T-helper 2 cell (primary cell): ENCODE measurements at places on chromosomes 4 and X.

- DNase-seq: no peak
Observed at GRCh38 chr4:8090312-8090711, 68.3 kb downstream of the ABLIM2 start.

- no peak for DNase-seq
Observed at GRCh38 chr4:112975567-112976355, 73.7 kb upstream of the ANK2 start.

DNA sequence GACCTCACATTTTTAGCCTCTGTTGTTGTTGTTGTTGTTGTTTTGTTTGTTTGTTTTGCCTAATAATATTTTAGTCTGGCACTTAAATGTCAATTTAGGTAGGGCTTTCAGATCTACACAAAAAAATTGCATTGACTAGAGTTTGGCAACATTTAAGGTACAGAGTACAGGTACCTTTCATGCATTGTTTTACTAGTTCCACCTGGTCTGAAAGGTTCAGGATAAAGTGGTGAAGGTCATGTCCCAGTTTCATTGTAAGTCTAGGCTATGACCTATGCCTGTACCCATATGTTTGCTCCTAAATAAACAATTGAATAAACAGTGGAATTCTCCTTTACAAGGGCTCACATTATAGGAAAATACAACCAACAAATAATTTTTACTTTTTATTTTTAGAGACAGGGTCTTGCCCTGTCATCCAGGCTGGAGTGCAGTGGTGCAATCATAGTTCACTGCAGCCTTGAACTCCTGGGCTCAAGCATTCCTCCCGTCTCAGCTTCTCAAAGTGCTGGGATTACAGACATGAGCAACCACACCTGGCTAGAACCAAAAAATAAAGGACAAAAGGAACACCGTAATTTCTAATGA, 13.8 kb downstream of the RNF128 start:
- no peak for DNase-seq

DNA sequence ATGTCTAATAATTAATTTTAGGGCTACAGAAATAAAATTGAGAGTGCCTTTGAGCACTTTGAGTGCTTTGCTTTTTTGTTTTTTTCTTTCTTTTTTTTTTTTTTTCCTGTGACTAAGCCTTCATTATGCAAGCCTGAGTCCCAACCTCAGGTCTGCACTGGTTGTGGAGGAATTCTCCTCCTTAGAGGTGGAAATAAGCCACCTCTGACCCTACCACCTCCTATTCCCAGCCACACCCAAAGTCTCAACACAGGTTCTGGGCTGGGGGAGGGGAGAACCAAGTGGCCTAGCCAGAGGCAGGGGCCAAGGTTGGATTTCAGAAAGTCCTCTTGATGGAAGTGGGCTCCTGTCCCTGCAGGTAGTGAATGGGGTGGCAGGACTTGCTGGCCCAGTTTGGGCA, 180.2 kb downstream of the ARAP2 start:
- no peak for DNase-seq

GRCh38 chr4:1621526-1621925, 62.6 kb downstream of the FAM53A start:
- no peak for DNase-seq

GRCh38 chr4:76708971-76709771, 188.8 kb downstream of the SOWAHB start:
- DNase-seq: no peak

GRCh38 chr4:94463771-94464170, 12.0 kb downstream of the PDLIM5 start:
- DNase-seq: no peak

GRCh38 chr4:169668069-169668721, 47.8 kb downstream of the CLCN3 start:
- DNase-seq: no peak

DNA sequence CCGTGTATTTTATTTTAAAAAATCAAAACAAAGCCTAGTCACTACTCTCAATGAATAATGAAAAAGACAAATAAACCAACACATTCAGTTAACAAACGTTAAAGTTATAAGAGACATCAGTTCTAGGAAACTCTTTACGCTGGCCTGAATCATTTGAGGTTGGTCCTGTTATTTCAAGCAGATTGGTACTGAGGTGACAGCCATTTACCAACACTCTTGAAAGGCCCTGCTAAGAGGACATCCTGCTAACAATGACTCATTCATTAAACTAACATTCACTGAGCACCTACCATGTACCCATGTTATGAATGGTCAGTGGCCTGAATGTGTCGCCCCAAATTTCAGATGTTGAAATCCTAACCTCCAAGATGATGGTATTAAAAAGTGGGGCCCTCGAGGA, 57.1 kb upstream of the ADGRG2 start:
- no peak for DNase-seq

DNA sequence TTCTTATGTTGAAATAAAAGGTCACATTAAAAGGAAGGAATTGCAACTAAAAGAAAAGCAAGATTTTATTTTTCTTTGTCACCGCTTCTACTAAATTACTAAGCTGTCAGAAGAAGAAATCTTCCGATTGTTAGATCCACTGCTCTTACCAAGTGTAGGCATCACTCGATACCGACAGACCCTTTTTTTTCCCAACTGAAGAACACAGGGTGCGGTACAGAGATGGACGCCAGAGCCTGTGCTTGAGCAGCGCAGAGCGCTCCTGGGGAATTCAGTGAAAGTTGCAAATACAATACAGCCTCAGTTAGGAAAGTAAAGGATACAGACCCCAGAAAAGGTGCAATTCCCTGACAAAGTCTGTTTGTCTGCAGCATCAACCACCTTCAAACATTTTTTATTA, 94.9 kb upstream of the WDR17 start:
- no peak for DNase-seq

DNA sequence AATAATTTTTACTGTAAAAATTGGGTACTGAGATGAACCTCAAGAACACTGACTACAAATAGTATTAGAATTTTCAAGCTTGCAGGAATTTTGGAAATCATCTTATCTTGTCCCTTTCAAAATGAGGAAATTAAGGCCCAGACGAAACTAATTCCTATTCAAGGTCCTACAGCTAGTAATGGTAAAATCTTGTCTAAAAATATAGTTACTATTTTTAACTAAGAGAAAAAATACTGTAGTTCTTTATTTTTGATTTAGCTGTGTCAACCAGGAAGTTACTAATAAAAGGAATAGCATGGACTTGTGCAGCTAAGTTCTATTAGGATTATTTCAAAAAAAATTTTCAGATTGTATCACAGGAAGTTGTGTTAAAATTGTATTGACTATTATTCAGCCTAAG, 12.7 kb downstream of the PRIMPOL start:
- DNase-seq: no peak

DNA sequence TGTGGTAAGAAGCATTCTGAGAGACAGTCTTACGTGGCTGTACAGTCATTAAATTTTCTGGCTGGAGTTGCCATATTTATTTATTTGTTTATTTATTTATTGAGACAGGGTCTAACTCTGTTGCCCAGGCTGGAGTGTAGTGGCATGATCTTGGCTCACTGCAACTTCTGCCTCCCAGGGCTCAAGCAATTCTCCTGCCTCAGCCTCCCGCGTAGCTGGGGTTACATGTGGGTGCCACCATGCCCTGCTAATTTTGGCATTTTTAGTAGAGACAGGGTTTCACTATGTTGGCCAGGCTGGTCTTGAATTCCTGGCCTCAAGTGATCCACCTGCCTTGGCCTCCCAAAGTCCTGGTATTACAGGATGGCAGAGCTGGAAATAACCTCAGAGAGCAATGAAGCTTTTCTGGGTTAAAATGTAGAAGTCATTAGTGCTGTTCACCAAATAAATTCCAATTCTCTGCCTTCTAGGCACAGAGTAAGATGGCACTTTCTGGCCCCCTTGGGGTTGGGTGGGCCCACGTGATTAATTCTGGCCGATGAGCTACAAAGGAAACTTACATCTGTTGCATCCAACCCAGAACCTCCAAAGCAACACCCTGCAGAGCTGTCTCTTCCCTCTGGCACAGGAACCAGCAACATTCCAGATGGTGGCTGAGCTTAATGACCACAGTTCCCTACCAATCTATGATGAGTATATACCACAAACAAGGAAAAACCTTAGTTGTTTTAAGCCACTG, 4.5 kb downstream of the MRFAP1 start:
- DNase-seq: no peak

DNA sequence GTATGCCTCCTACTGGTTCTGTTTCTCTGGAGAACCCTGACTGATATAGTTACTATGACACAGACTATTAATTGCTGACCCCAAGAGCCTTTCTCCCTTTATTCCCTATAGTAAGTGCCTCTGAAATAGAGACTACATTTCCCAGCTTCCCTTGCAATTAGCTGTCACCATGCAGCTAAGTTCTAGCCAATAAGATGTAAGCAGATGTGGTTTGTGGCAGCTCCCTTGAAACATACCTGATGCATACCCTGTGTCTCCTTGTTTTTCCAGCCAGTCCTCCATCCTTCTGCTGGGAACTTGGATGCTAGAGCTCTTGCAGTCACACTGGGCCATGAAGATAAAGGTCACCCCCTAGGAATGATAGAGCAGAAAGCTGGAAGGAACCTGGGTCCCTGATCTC, 9.7 kb upstream of the TMEM165 start:
- DNase-seq: no peak

DNA sequence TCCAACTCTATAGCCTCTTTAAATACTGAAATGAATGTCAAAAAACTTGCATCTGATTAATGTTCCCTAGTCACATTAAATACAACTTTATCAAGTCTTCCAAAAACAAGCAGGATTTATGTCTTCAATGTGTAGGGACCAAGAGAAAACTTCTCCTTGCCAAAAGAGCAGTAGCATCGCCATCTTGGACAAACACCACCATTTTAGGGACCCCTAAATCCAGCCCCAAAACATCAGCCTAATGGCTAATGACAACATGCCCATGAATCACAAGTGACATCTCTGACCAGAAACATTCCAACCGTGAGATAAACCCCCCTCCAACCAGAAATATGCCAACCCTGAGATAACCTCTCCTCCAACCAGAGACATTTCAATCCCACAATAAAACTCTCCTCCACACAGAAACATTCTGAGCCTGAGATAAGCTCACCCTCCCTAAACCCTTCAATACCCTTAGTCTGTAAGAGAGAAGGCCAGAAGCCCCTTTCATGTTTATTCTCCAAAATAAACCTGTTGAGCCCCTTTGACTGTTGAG, 697.4 kb downstream of the TRAM1L1 start:
- DNase-seq: no peak

DNA sequence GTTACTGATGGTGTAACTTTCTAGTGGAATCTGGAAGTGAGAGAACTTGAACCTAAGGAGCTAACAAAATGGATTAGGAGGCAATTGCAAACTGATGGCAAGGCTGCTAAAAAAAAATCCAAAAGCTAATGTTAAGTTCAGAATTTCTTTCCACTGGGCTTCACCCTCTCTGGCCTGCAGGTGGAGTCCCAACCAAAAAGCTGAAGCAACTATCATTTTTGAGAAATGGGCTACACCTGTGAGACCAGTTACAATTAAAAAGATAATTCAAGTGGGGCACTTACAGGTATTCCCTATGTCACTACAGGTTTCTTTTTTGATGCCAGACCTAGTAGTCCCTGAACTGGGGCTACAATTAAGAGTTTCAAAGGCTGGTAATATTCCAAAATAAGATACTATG, 142.1 kb upstream of the FTHL17 start:
- DNase-seq: no peak

DNA sequence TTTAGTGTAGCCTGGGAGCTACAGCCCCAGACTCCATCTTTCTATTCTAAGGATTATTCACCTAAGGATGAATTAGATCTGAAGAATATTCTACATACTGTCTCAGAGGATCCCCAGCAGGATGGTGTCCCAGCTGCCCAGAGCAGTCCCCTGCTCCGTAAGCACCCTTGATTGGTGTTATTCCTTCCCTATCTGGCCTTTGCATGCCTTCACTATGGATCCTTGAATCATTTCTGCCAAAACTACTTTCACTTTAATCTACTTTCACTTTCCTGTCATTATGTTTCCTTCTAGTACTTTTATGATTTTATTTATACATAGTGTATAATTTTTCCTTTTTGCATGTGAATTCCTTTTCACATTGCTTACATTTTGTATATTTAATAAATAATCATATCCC, 39.2 kb downstream of the ARHGAP24 start:
- no peak for DNase-seq

DNA sequence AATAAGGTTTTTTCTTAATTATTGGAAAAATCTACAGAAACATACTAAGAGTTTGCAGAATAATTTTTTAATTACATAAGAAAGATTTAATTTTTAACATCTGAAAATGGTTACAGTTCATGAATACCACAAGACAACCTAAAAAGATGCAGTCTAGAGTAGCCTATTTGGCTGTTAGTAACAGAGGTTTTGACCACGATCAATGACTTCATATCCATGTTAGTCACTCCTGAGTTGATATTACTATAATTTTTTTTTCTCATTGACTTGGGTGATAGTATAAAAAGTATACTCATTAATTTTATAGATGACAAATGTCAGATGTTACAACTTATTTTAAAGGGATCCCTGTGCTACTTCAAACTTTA, 272.5 kb downstream of the DCTD start:
- DNase-seq: no peak

DNA sequence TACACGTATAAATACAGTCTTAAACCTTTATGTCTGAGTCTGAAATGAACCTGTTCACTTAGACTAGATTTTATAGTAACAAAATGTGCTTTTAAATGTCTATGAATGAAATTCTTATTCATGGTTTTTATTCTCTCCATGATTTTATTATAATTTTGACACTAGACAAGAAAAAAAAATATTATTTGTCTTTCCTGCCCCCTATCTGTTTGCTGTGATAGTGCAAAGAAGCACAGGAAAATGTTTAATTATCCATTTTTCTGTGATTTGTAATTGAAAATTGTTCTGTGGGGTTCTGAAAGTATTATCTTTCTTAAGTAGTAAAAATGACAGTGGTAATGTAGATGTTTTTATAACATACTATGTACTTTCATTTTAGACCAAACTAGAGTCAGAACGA, 52.0 kb downstream of the INTS6L start:
- no peak for DNase-seq

DNA sequence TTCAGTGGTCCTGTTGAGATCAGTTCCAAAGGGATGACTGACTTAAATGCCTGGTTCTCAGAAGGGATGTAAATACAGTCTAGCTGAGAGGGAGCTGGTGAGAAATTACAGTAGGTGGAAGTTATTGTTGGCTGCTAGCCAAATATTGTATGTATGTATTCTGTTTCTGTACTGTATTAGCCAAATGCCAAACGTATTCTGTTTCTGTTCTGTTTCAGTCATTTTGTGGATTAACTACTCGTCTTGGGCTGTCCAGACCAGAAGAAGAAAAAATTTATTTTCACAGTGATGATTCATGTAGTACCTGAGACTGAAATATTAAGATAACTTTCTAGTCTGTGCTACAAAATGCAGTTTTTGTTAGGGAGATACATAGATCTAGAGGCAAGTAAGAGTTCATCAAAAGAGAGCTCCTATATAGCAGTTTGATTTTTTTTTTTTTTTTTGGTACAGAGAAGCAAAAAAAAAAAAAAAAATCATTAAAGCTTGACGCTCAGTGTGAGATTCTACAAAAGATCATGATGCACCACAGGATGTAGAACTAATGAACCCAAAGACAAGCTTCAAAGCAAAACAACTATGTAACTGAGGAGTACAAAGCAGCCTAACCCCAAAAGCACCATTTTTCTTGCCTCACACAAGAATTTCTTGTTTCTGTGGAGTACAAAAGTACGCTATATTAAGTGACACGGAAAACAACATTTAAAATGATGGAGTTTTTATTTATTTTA, 54.8 kb downstream of the CASP6 start:
- DNase-seq: no peak
